ENCODE measurements at places on chromosomes 7 and 10.
A peak's percentile ranks its signal among the peaks of the same experiment; 100 is the strongest.

DNA sequence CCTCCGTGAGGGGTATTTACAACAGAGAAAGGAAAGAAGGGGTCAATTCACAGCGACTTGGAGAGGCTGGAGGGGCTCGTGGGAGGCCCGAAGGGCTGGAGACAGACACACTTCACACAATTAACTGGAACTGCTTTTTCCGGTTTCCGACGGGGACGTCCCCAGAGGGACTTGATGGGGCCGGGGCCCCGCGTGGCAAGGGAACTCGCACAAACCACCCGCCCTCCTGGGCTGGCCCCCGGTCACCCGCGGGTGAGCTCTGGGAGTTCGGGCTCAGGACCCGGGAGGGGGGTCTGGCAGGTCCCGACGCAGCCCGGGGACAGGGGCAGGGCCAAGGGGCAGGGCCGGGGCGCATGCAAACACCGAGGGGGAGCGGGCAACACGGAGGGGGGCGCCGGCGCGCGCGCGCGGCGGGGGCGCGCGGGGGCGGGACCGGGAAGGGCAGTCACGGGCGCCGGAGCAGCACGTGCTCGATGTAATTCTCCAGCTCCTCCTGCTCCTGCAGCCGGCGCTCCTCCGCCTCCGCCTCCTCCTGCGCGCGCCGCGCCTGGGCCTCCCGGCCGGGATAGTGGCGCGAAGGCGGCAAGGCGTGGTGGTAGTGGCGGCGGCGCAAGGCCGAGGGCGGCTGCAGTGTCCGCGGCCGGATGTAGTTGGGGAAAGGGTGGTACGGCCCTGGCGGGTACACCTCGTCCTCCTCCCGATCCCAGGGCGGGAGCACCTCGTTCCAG, 2.7 kb downstream of the VGF start:
- no peak for DNase-seq

DNA sequence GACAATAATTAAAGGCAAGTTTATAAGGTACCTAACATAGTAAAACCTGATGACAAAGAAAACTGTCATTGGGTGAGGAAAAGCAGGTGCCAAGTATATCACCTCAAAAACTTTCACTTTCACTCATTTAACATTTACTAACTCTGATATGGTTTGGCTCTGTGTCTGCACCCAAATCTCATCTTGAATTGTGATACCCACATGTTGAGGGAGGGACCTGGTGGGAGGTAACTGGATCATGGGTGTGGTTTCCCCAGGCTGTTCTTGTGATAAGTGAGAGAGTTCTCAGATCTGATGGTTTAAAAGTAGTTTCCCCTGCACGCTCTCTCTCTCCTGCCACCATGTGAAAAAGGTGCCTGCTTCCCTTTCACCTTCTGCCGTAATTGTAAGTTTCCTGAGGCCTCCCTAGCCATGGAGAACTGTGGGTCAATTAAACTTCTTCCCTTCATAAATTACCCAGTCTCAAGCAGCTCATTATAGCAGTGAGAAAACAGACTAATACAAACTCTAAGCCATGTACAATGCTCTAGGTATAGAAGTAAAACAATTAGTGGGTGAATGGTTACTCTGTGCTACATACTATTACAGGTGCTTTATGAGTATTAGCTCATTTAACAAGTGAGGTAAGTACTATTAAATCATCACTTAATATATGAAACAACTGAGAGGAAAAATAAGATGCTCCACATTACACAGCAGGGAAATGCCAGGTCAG, 199.0 kb downstream of the CHCHD3 start:
- DNase-seq: peak; percentile 26

GRCh38 chr7:147432079-147432478, 1158.5 kb upstream of the C7orf33 start:
- peak; percentile 20 for DNase-seq

DNA sequence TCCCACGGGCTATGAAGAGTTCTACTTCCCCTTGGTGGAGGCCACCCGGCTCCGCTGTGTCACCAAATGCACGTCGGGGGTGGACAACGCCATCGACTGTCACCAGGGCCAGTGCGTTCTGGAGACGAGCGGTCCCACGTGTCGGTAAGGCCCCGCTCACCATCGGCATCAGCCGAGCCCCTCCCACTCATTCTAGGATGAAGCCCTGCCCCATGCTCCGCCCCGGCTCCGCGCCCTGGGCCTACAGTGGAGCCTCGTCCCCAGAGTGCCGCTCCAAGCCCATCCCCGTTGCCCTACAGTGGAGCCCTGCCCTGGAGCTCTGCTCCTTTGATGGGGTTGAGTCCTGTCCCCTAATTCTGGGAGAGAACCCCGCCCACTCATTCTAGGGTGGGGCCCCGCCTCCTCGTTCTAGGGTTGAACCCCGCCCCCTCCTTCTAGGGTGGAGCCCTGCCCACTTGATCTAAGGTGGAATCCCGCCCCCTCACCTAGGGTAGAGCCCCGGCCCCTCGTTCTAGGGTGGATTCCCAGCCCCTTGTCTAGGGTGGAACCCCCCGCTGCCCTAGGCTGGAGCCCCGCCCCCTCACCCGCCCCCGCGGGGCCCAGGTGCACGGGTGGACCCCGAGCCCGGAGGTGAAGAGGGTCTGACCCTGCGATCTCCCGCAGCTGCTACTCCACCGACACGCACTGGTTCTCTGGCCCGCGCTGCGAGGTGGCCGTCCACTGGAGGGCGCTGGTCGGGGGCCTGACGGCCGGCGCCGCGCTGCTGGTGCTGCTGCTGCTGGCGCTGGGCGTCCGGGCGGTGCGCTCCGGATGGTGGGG, 3.4 kb upstream of the MUC12 start:
- DNase-seq: peak; percentile 70

DNA sequence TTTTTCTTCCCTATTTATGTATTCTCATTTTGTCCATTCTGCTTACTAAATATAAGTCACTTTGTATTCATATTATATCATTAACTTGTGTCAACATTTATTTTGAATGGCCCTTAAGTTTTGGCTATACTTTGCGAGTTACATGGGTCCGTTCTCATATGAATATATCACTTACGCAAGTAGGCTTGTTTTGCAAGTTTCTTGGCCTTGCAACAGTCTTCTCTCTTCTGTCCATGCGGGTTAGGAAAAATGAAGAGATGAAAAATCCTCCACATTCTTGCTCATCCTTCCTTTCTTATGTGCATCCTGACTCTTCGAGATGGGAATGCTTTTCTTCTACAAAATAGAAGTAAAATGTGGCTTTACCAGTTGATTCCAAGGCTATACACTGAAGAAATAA, 82.8 kb downstream of the GPR158 start:
- DNase-seq: no peak

GRCh38 chr7:135178364-135178763, 7.9 kb upstream of the CYREN start:
- DNase-seq: no peak
